Stimulated activated CD4-positive, alpha-beta T cell treated with anti-CD3 and anti-CD28 coated beads, Interleukin-12 subunit alpha, Interleukin-12 subunit beta, amount 100 ng/mL, for 24 hours (primary cell): ENCODE measurements at places on chromosomes 13 and 19.

- no peak for DNase-seq
Observed at GRCh38 chr19:48659768-48660167, 13.0 kb downstream of the NTN5 start.

GRCh38 chr19:19649580-19649995 lies 6.1 kb upstream of the GMIP start:
- DNase-seq: no peak

- DNase-seq: no peak
Observed at GRCh38 chr13:60583196-60583888, 186.3 kb downstream of the TDRD3 start.

DNA sequence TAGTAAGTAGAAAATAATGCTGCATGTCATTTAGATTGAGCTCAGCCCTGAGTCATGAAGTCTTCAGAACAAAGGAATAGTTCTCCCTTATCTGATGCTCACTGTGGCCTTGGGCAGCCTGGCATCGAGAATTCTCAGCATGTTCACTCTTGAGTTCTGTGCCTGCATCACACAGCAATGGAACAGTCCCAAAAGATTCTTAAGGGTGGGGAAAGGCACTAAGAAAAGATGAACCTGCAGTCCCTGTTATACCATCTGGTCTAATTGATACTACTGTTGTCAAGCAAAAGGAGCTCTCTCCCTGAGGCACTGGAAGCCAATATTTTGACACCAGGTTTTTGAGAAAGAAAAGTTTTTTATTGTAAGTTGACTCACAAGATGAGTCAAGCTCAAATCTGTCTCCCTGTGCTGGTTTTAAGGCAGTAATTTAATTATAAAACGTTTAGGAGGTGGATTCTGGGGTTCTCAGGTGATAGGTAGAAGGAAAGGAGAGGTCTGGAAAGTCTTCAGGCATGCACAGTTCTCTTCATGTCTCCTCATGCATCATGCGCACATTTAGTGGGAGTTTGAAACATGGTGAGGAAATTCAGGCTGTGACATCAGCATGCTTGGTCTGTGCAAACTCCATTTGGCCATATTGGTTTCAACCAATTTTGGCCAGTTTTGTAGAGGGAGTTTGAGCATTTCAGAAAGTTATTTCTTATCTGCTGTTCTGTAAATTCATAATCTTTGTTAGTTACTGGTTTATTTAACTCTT lies 38.1 kb upstream of the ZNF766 start:
- no peak for DNase-seq

- no peak for DNase-seq
Observed at GRCh38 chr13:75685239-75685697, 49.1 kb downstream of the LMO7 start.

- DNase-seq: no peak
Observed at GRCh38 chr13:19161308-19161707, 20.3 kb downstream of the TUBA3C start.

DNA sequence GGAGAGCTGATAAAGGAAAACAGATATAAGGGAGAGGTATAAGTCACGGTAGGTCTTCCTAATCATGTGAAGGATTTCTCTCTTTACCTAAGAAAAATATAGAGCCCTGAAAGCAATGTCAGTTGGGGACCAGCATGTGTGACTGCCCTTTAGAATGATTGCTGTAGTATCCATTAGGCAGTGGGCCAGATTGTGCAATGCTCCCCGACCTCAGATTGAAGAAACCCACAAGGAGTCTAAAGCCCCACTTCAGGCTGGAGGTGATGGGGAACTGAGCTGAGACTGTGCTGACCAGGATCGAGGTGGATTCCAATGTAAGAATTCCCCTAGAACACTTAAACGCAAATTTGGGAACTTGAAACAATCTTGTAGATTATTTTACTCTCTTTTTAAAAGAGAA lies 614.4 kb downstream of the LIG4 start:
- DNase-seq: no peak

DNA sequence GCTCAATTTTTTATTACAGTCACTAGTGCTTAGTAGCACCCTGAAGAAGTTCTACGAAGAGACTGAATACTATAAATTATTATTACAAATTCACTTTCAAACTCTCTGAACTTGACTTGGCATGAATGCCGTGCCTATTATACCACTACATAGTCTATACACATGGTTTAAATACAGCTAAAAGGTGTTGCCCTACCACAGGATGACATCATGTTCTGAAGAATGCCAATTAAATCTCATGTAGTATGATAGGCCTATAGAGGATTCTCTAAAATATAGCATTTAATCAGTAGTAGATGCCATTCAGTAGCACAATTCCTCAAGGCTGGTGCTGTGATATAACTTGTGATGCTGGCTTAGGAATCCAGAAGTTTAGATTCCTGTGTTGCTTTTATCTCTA lies 16.7 kb upstream of the POSTN start:
- no peak for DNase-seq

DNA sequence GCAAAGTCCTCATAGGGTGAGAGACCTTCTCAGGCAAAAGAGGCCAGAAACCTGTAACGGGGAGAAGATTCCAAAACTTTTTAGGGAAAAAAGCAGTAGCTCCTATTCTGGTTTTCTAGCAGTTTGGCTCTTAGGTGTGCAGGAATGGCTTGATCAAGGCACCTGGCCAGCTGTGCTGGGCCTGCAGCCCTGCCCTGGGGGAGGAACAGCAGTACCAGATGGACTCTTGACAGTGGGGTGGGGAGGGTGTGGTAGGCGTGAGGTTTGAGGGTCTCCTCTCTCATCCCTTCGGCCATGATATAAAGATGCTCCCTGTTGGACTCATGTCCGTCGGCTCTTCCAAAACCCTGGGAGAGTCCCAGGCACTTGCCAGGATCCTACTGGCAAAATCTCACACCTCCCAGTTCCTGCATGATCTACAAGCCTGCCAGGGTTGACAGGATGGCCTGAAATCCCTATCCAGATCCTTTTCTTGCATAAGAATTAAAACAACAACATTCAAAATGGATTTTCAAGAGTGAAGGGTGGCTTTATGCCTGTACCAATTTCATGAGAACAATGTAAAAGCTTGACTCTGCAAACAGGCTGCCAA lies 120.4 kb downstream of the IER2 start:
- DNase-seq: no peak

DNA sequence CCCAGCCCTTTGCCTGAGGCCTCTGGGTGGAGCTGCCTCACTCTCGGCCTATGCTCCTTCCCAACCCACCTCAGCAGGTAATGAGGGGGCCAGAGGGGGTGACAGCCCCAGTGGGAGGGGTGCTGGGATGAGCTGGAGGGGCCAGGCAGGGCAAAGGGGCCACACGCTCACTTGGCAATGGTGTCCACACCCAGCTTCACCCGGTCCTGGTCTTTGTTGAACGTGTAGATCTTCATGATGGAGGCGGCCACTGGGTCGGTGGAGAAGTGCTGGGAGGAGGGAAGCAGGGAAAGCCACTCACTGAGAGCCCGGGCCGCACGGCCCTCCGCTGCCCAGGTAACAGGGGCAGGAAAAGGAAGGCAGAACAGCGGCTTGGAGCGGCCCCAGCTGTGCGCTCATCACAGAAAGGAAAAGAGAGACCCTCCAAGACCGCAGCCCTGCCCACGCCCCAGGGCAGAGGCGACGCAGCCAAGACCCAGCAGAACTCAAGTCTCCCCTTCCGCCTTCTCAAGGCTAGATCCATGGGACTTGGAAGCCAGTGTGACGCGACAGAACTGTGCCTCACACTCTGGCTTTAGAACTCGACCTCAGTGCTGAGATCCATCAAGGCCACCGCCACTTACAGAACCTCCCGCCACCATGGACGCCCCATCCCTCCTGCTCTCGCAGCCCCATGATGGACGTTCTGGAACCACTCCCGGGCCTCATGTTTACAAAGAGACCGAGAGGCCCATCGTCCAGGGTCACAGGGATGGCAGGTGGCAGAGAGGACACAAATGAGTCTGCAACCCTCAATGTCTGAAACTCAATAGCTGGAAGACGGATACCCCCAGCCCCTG lies 9.2 kb downstream of the UBXN6 start:
- DNase-seq: no peak

DNA sequence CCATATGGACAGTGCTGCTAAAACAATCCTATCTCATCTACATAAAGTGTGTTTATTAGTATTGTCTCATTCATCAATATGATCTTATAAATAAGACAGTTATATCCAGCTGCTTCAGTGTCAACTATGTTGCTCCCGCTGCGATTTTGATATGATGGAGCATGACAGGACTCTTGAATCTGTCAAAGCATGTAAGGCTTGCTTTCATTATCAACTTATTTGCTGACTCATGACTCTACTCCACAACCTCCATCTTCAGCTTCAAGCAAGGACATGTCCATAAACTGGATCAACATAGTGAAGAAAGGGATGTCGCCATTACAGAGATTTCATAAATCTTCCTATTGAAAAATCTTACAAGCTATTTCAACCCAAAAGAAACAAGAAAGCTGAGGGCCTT lies 2812.6 kb downstream of the PCDH9 start:
- DNase-seq: no peak
